ENCODE measurements at places on chromosomes 1 and 21. TPM values are rescaled to one million over a fixed set of nuclear protein-coding genes. Genes with fewer than 3 reads are reported as not detected.

The C1orf232 gene
- not detected for total RNA-seq

The FLG2 gene
- total RNA-seq, result not detected

The CCDC30 gene
- 5.0 TPM for total RNA-seq

The CCDC185 gene
- total RNA-seq, result not detected

The DCDC2B gene
- not detected for total RNA-seq

The NFASC gene
- total RNA-seq, result 24.1 TPM

The KRTAP19-3 gene
- not detected for total RNA-seq

The SPATA21 gene
- not detected for total RNA-seq

The RSRP1 gene
- 155 TPM for total RNA-seq

The SPRR4 gene
- total RNA-seq, result not detected

The SLFNL1 gene
- 2.8 TPM for total RNA-seq

The PLA2G2A gene
- total RNA-seq, result 19.7 TPM

The HSD3B2 gene
- total RNA-seq, result not detected

The KCNA3 gene
- 8.9 TPM for total RNA-seq

The WDR4 gene
- 18.4 TPM for total RNA-seq

The RHOC gene
- 150 TPM for total RNA-seq

The SDC3 gene
- 39.4 TPM for total RNA-seq

The NUF2 gene
- total RNA-seq, result 0.64 TPM

The EDARADD gene
- total RNA-seq, result 0.78 TPM

The RUNX1 gene
- 86.9 TPM for total RNA-seq

The CNIH3 gene
- total RNA-seq, result 4.8 TPM

The APCS gene
- not detected for total RNA-seq

The PLA2G2F gene
- not detected for total RNA-seq

The CCDC190 gene
- not detected for total RNA-seq

The C1orf116 gene
- 128 TPM for total RNA-seq

The DPT gene
- total RNA-seq, result 44.7 TPM

The SRM gene
- total RNA-seq, result 46.1 TPM

The SZRD1 gene
- 110 TPM for total RNA-seq

The SOX13 gene
- total RNA-seq, result 76.3 TPM

The CATSPERE gene
- total RNA-seq, result 1.1 TPM

The ZYG11A gene
- not detected for total RNA-seq

The GSTM1 gene
- total RNA-seq, result not detected

The TDRD5 gene
- total RNA-seq, result 0.17 TPM

The FCGR2B gene
- 30.7 TPM for total RNA-seq

Data from upper lobe of right lung (tissue), 1 donor.